Left colon (tissue), 2 donors: ENCODE measurements at places on chromosomes 2 and 18. TPM values are rescaled to one million over a fixed set of nuclear protein-coding genes. Genes with fewer than 3 reads are reported as not detected.

DNA sequence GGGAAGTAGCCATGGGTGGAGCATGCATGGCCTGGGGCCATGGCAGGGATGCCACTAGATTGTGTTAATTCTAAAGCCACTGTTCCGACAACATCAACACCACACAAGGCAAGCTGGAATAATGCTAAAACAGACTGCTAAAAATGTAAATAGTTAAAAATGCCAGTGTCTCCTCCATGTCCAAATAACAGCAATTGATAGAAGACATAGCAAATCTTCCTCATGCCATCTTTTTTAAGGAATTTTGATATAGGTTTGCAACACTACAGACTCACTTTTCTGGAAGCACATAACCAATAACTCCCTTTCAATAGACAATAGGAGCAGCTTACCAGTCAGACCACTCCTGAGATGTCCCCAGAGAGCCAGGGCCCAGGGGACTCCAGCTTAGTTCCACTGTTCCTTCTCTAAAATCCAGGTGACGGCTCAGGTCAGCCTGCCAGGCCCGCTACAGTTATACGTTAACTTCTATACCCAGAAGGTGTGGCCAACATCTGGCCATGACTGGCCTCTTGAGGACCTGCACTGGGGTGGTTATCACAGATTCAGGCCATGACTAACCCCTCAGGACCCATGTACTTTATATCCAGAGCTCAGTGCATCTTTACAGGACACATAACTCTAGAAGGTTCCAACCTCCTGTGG is 20.3 kb downstream of the TUBB6 start:
- no peak for DNase-seq

DNA sequence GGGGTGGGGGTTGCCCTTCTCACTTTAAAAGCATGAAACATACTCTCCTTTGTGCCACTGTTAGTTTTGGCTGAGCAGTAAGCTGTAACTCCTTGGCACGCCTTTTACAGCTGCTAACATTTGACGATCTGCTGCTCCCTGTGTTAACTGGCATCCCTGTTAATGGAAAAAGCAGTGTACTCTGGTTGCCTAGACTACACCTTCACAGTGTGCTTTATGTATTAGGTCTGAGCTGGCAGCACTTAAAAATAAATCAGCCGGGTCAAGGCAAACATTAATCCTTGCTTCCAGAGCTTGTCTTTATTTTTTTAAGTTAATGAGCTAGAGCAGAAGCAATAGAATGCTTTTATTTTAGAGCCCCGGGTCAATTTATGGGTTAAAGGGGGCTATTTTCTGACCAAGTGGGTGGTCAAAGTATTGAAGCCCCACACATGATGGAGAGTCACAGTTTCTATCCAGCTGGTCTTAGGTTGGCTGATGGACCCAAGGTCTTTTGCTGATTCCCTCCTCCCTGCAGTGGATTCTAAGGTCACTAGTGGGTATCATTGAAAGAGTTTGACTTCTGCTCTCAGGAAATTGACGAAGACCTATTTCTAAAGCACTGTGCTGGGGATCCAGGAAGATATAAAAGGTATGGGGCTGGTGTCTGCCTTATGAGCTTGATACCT is 54.5 kb downstream of the CFAP221 start:
- no peak for DNase-seq

The DUSP11 gene
- 18.2 TPM for total RNA-seq

DNA sequence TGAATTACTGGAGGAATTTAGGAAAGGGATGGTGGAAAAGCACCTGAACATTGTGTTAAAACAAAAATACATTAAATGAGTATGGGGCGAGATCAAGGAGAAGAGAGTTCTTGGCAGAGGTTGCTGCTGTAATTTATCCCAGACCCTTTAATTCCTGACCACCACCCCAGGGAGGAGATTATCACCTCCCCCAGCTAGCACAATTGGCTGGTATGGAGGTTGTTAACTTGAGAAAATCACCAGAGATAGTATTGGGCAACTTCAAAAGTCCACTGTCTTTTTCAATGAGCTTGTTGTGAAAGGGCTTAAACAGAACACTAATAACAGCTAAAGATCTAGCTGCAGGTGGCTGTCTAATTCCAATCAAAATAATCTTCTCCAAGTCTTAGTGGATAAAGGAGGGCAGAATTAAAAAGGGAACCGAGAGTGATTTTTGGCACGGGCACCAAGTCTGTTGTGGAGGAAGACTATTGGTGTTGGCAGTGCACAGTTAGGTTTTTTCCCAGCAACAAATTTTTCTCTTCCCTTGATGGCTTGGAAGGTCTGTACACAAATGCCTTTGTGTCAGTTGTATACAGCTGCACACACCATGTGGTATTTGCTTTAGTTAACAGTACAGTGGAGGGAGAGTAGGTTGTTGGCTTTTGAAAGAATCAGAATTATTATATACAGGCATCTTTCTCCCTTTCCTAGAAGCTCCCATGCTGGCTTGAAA is 289.5 kb downstream of the SLC4A3 start:
- DNase-seq = no peak

The NCOA1 gene
- total RNA-seq = 38.9 TPM

GRCh38 chr18:34928088-34928753 is 113.0 kb upstream of the MAPRE2 start:
- DNase-seq = no peak

The PPP4R1 gene
- 73.7 TPM for total RNA-seq

The NEURL3 gene
- 0.58 TPM for total RNA-seq

The CRYGB gene
- total RNA-seq = not detected
